Smooth muscle cell of the pulmonary artery (primary cell): ENCODE measurements at places on chromosomes 7 and 10. TPM values are rescaled to one million over a fixed set of nuclear protein-coding genes. Genes with fewer than 3 reads are reported as not detected.

Gene DGKI
- total RNA-seq = 12.7 and 15.8 TPM in 2 replicates

Gene NXPH1
- not detected in 2 replicates for total RNA-seq

Gene TMEM236
- under 0.01 and 0.07 TPM in 2 replicates for total RNA-seq

Gene UBE2D1
- 10.0 and 12.3 TPM in 2 replicates for total RNA-seq

Gene FAM131B
- total RNA-seq = 3.2 and 9.1 TPM in 2 replicates
